Myocyte (in vitro differentiated cells): ENCODE measurements at places on chromosomes 6 and 20. TPM values are rescaled to one million over a fixed set of nuclear protein-coding genes. Genes with fewer than 3 reads are reported as not detected.

The UNC93A gene
- total RNA-seq = not detected in 2 replicates

The PKIB gene
- 1.4 and 1.8 TPM in 2 replicates for total RNA-seq

The STK35 gene
- 10.5 and 10.8 TPM in 2 replicates for total RNA-seq

The ZNF391 gene
- total RNA-seq = 0.03 and 0.16 TPM in 2 replicates

The DNMT3B gene
- total RNA-seq = 0.59 and 1.5 TPM in 2 replicates

The SYNDIG1 gene
- not detected in 2 replicates for total RNA-seq

The POPDC3 gene
- 98.0 and 129 TPM in 2 replicates for total RNA-seq

The TMC2 gene
- total RNA-seq = not detected in 2 replicates
